Fibroblast of the aortic adventitia (primary cell): ENCODE measurements at places on chromosomes 3 and 15. TPM values are rescaled to one million over a fixed set of nuclear protein-coding genes. Genes with fewer than 3 reads are reported as not detected.

GOLGA6B gene
- total RNA-seq, result not detected in 2 replicates

THPO gene
- 0.49 TPM in 1 of 2 replicates, not detected in the other for total RNA-seq

C3orf49 gene
- total RNA-seq, result not detected in 2 replicates

ROPN1 gene
- total RNA-seq, result not detected in 2 replicates

PLA1A gene
- 1.1 TPM in 1 of 2 replicates, not detected in the other for total RNA-seq

CHDH gene
- total RNA-seq, result 1.3 and 7.9 TPM in 2 replicates

LSAMP gene
- total RNA-seq, result 9.8 and 10.7 TPM in 2 replicates

ADIPOQ gene
- not detected in 2 replicates for total RNA-seq

PYGO1 gene
- 7.3 and 21.2 TPM in 2 replicates for total RNA-seq

TMEM42 gene
- total RNA-seq, result 13.7 and 20.5 TPM in 2 replicates

IL12A gene
- total RNA-seq, result 1.1 and 1.2 TPM in 2 replicates

CLASP2 gene
- 54.8 and 56.7 TPM in 2 replicates for total RNA-seq

SLC6A20 gene
- not detected in 2 replicates for total RNA-seq

SOX14 gene
- not detected in 2 replicates for total RNA-seq

TRIM71 gene
- total RNA-seq, result not detected in 2 replicates

LMAN1L gene
- total RNA-seq, result not detected in 2 replicates

BCL2A1 gene
- total RNA-seq, result 0.81 TPM in 1 of 2 replicates, not detected in the other

CAND2 gene
- total RNA-seq, result 6.1 and 11.4 TPM in 2 replicates

IQCF5 gene
- not detected in 2 replicates for total RNA-seq

DAPK2 gene
- total RNA-seq, result 3.7 and 4.2 TPM in 2 replicates

LTF gene
- total RNA-seq, result not detected in 2 replicates

CFAP20DC gene
- total RNA-seq, result 1.3 and 7.3 TPM in 2 replicates

REC114 gene
- total RNA-seq, result not detected in 2 replicates

TNFSF10 gene
- total RNA-seq, result 1.1 and 5.0 TPM in 2 replicates

OXTR gene
- total RNA-seq, result 6.1 and 7.0 TPM in 2 replicates

FBN1 gene
- 984 and 4,431 TPM in 2 replicates for total RNA-seq

TIGIT gene
- 0.18 and 0.33 TPM in 2 replicates for total RNA-seq

OPA1 gene
- 53.0 and 292 TPM in 2 replicates for total RNA-seq

IL17RD gene
- total RNA-seq, result 9.5 and 13.6 TPM in 2 replicates

SLC28A2 gene
- total RNA-seq, result not detected in 2 replicates

GOLGA8R gene
- 0.33 and 2.3 TPM in 2 replicates for total RNA-seq

MESP1 gene
- 0.45 and 0.49 TPM in 2 replicates for total RNA-seq

VWA5B2 gene
- 0.72 TPM in 1 of 2 replicates, not detected in the other for total RNA-seq

IL17RB gene
- 0.81 TPM in 1 of 2 replicates, not detected in the other for total RNA-seq

ROPN1B gene
- not detected in 2 replicates for total RNA-seq

TMF1 gene
- total RNA-seq, result 41.0 and 50.9 TPM in 2 replicates

TUBGCP5 gene
- total RNA-seq, result 17.3 and 37.5 TPM in 2 replicates

OXSR1 gene
- 36.2 and 38.0 TPM in 2 replicates for total RNA-seq

XCR1 gene
- total RNA-seq, result not detected in 2 replicates

AGBL1 gene
- not detected in 2 replicates for total RNA-seq

LARP6 gene
- total RNA-seq, result 55.9 and 68.1 TPM in 2 replicates

SYNPR gene
- not detected in 2 replicates for total RNA-seq

ADAMTS7 gene
- total RNA-seq, result 7.5 and 11.2 TPM in 2 replicates

GOLGA6C gene
- total RNA-seq, result not detected in 2 replicates

ZNF385D gene
- 0.57 and 11.5 TPM in 2 replicates for total RNA-seq

KBTBD13 gene
- not detected in 2 replicates for total RNA-seq

COL7A1 gene
- 8.6 and 10.2 TPM in 2 replicates for total RNA-seq

CYP1A2 gene
- total RNA-seq, result not detected in 2 replicates

ZNF660 gene
- 2.0 and 6.9 TPM in 2 replicates for total RNA-seq

OR5K2 gene
- total RNA-seq, result not detected in 2 replicates
